Stimulated activated CD8-positive, alpha-beta memory T cell treated with anti-CD3 and anti-CD28 coated beads, Interleukin-4, amount 100 ng/mL, for 1 hour (primary cell): ENCODE measurements at places on chromosomes 7 and 10.

DNA sequence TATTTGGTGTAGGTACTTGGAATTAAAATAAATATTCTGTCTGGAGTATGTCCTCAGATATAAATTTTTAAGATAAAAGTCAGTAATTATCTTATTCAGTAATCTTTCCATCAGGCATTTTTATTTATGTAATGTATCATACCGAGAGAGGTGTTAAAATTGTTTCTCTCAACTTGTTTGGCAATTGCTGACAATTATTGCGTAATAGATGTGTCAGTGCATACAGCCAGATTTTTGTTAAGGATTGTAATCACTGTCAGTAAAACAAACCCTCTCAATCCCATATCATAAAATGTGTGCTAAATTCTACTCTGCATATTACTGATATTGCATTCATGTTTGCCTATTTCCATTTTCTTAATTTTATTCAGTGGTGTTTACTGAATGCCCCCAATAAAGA lies 69.2 kb downstream of the CNTNAP2 start:
- no peak for DNase-seq

GRCh38 chr10:58775960-58776567 lies 263.4 kb downstream of the BICC1 start:
- no peak for DNase-seq

DNA sequence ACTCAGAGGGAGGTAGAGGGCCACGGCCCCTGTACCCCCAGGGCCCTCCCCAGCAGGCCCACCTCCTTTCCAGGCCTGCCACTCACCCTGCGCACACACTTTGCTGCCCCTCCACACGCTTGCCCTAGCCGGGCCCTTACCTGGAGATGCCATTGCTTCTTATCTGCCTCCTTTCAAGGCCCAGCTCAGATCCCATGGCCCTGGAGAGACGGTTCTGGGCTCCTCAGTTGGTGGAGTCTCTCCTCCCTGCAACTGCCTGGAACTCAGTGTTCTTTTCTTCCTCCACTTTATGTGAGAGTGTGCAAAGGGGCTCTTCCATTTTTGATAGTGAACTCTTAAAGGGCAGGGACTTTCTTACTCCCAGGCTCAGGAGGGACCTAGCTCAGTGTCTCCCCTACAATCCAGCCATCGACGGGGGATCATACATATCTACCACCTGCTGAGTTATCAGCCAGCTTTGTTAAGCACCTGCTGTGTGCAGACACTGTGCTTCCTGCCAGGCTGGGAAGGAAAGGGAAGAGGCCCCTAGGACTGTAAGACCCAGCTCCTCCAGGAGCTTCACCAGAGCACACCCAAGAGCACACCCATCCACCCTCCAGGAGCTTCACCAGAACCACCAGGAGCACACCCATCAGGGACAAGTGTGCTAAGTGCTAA lies 89.3 kb upstream of the MACROH2A2 start:
- DNase-seq: no peak

DNA sequence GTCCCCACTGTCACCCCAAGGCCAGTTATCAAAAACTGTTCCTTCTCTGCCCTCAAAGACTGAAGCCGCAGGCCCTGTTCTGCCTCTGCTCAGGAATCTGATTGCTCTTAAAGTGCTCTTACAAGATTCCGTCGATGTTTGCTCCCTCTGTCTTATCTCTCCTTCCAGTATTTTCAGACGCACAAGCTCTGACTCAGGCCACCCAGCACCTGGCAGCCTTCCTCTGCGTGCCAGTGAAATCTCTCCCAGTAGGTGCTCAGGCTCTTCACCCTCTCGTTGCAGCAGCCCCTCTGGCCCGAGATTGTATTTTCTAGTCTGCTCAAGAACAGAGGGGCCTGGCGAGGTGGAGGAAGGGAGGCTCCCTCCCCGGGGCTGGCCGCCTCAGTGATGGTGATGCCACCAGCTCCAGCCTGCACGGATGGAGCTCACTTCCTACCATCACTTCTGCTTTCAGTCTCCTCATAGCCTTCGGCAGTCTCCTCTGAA lies 276.2 kb downstream of the USP6NL start:
- no peak for DNase-seq

GRCh38 chr10:54702583-54703485 lies 98.2 kb downstream of the PCDH15 start:
- no peak for DNase-seq

GRCh38 chr7:102230593-102230992 lies 56.1 kb upstream of the SH2B2 start:
- DNase-seq: no peak

DNA sequence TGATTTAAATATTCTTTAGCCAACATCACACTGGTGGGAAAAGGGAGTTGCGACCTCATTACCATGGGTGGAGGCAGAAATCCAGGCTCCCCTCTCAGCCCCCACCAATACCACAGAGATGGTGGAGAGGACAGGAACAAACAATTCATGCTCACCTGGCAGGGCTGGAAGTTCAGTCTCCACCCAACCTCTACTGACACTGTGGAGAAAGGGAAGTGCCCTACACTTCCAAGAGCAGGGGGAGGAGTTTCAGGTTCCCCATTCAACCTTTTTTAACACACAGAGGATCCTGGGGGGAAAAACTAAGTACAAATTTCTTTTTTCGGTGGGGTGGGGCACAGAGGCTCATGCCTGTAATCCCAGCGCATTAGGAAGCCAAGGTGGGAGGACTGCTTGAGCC lies 210.1 kb upstream of the KCTD7 start:
- no peak for DNase-seq

DNA sequence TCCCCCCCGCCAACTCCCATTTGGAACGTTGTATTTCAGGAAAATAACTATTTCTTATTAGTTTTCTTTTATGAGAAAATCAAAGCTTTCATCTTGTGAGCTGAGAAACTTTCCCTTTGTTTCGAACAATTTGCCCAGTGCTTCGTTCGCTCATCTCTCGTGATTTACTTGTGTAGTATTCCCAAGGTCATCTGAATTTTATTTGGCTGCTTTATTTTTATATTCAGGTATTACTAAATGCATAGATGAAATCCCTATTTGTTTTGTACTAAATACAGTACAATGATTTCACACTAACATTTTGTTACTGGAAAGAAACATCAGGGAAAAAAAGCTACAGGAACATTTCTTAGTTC lies 12.0 kb upstream of the EBLN1 start:
- no peak for DNase-seq
